ENCODE measurements at places on chromosomes 3 and 15.

DNA sequence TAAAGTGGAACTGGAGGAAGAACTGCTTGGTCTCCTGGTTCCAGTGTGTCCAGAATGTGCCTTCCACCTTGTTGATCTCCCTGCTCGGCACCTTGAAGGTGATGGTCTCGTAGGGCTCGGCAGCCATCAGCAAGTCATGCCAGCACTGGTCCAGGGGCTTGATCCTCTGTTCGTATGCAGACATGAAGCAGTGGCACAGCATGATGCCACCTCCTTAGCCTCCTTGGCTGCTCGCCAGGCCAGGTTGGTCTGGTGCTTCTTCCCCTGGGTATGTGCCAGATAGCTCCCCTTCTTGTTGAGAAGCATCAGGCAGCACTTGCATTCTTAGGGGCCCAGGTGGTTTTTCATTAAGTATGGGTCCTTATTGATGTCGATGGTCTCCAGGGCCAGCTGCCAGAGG lies 17.8 kb upstream of the TXNRD3 start:
- no peak overlapping the region for H3K27ac ChIP-seq
- no peak overlapping the region for H3K4me3 ChIP-seq
- no peaks in the 10 kb centered on the region for H3K27me3 ChIP-seq
- DNase-seq, result no peak

- peaks cover 6% of the 10 kb centered on the region for H3K4me1 ChIP-seq
- peaks cover 10% of the 10 kb centered on the region for H3K36me3 ChIP-seq
- DNase-seq, result no peak
- no peak overlapping the region for H3K4me3 ChIP-seq
- H3K27ac ChIP-seq, result no peak overlapping the region
- no peaks in the 10 kb centered on the region for H3K27me3 ChIP-seq
Measured at GRCh38 chr15:78292219-78292618, 7.2 kb downstream of the SKIC8 start.

- no peak for DNase-seq
- peaks cover 17% of the 10 kb centered on the region for H3K4me1 ChIP-seq
- no peak overlapping the region for H3K4me3 ChIP-seq
- no peaks in the 10 kb centered on the region for H3K36me3 ChIP-seq
- H3K27me3 ChIP-seq, result peaks cover 26% of the 10 kb centered on the region
Measured at GRCh38 chr15:26070095-26070532, 207.0 kb upstream of the ATP10A start.

DNA sequence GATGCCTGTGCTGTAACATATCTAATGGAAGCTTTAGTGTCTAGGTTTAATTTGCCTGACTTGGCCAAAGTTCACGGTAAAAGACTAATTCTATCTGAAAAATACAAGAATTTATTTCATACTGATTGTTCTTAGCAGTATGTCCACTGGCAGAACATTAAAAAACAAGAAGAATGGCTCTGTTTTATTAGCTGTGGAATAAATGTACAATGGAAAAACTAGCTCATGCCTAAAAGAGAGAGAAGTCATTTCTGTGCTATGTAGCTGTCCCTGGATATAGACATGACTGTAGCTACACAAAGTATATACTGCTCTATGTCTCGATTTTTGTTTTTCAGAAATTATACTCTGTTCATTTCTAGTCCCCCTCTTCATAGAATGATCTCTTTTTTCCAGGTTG lies 13.9 kb upstream of the VGLL3 start:
- H3K27me3 ChIP-seq, result no peaks in the 10 kb centered on the region
- no peak overlapping the region for H3K27ac ChIP-seq
- no peaks in the 10 kb centered on the region for H3K36me3 ChIP-seq
- no peaks in the 10 kb centered on the region for H3K4me1 ChIP-seq
- no peak for DNase-seq
- no peak overlapping the region for H3K4me3 ChIP-seq

Data from activated T-cell treated with anti-CD3 and anti-CD28 coated beads, Interleukin-2, amount 50 U/mL, for 72 hours (primary cell).